ENCODE measurements at places on chromosomes 7 and 10. TPM values are rescaled to one million over a fixed set of nuclear protein-coding genes. Genes with fewer than 3 reads are reported as not detected.

Gene LIPM
- not detected for total RNA-seq

Gene TWIST1
- total RNA-seq, result 8.3 TPM

Gene PSMG3
- total RNA-seq, result 35.5 TPM

Gene CTNNA3
- total RNA-seq, result 18.8 TPM

Gene GPR85
- 1.2 TPM for total RNA-seq

Gene ANKRD26
- 11.7 TPM for total RNA-seq

Gene UNCX
- total RNA-seq, result not detected

Gene ELOVL3
- 0.35 TPM for total RNA-seq

Gene AGK
- total RNA-seq, result 23.4 TPM

Gene SLIT1
- 0.35 TPM for total RNA-seq

Gene CPED1
- total RNA-seq, result 26.6 TPM

Gene SCIN
- 0.27 TPM for total RNA-seq

DNA sequence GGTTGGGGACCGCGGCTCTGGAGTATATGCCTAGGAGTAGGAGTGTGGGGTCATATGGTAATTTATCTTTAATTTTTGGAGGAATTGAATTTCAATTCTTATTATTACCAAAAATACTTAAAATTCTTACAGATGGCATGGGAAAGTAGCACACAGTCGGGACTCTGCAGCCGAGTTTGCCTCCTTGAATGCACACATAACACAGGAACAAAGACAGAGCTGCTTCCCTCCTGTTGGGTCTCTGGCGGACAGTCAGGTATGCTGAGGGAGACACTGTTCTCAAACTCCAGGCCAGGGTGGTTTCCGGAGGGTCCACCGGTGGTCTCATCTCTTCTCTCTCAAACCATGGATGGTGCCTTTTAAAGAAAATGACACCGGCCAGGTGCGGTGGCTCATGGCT is 32.7 kb downstream of the GRIFIN start:
- no peak overlapping the region for H3K4me3 ChIP-seq
- DNase-seq, result no peak
- peaks cover 11% of the 10 kb centered on the region for H3K4me1 ChIP-seq
- H3K36me3 ChIP-seq, result peaks cover under 1% of the 10 kb centered on the region
- H3K27ac ChIP-seq, result no peak overlapping the region

DNA sequence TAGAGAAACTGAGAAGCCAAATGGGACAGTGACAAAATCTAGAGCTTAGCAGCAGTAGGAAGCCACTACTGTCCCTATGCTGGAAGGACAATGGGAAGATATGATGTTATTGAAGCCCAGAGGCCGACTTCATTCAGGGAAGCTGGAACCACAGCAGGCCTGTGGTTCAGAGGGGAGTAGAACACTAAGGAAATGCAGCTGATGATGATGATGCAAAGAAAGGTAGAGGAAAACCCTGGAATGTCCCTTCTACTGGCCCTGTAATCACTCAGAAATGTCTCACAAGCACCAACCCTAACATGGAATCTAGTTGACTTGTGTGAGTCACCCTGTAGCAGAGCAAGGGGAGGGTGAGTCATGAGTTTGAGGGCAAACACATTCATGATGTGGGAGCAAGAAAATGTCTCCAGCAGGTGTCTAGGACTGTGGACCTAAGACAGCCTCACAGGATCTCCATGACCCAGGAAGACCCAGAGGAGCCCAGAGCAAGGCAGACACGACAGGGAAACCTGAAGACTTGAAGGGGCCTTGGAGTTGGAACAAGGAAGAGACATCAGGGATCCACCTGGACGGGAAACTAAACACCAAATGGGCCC is 37.0 kb upstream of the LRRC17 start:
- no peaks in the 10 kb centered on the region for H3K36me3 ChIP-seq
- DNase-seq, result no peak
- no peaks in the 10 kb centered on the region for H3K27me3 ChIP-seq
- no peak overlapping the region for H3K27ac ChIP-seq
- H3K4me3 ChIP-seq, result no peak overlapping the region

GRCh38 chr10:96339956-96340904 is 18.6 kb downstream of the OPALIN start:
- no peaks in the 10 kb centered on the region for H3K36me3 ChIP-seq
- peak; percentile 52 for DNase-seq
- no peaks in the 10 kb centered on the region for H3K4me1 ChIP-seq
- H3K27me3 ChIP-seq, result no peaks in the 10 kb centered on the region
- H3K4me3 ChIP-seq, result no peak overlapping the region

DNA sequence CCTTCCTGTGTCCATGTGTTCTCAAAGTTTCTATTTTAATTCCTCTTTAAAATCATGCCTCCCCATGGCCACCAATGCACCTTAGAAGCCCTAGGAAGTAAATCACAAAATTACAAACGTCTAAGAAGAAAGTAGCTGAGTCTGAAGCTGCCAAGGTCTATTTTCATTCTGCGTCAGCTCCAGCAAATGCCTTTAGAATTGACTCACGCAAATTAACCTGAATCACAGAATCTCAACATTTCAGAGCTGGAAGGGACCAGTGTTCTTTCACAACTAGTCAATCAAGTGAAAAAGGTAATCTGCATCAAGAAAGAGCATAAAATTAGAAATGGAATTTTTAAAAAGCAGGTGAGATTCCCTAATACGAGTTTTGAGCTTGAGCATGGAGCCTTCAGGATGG is 1017.6 kb downstream of the SORCS3 start:
- no peak overlapping the region for H3K4me3 ChIP-seq
- no peaks in the 10 kb centered on the region for H3K27me3 ChIP-seq
- H3K27ac ChIP-seq, result no peak overlapping the region
- H3K36me3 ChIP-seq, result no peaks in the 10 kb centered on the region

GRCh38 chr7:41955893-41956675 is 253.2 kb upstream of the INHBA start:
- peak overlapping the region; percentile 69 for H3K27ac ChIP-seq
- DNase-seq, result peak; percentile 97
- peaks cover 29% of the 10 kb centered on the region for H3K4me1 ChIP-seq

DNA sequence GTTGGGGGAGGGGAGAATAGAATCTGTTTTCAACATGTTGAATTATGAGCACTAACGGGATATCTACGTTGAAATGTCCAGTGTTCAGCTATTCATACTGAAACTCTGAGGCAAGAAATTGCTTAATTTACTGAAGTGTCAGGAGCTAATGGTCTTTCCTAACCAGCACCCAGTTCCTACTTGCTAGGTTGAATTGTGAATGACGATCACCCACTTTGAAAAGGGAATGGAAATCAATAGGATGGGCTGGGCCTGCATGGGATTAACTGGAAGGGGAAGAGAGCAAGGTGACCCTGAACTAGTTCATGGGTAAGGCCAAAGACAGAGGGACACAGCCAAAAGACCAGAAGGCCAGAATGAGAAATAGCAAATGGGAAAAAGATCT is 51.3 kb downstream of the HIPK2 start:
- H3K36me3 ChIP-seq, result peaks cover 3% of the 10 kb centered on the region
- no peak overlapping the region for H3K27ac ChIP-seq
- no peak for DNase-seq
- H3K4me3 ChIP-seq, result no peak overlapping the region
- H3K27me3 ChIP-seq, result no peaks in the 10 kb centered on the region

GRCh38 chr7:140176811-140177702 is at the start of gene KDM7A:
KDM7A (minus strand) TSS chr7:140176983; CDS start chr7:140176937, 46 bp downstream.
- peak within 1 kb of the TSS; percentile 82 for H3K4me3 ChIP-seq
- peak; percentile 98 for DNase-seq
- peak within 1 kb of the TSS; percentile 96 for H3K27ac ChIP-seq
- H3K36me3 ChIP-seq, result no peaks in the 10 kb centered on the region

- no peaks in the 10 kb centered on the region for H3K4me1 ChIP-seq
- no peak for DNase-seq
- H3K27ac ChIP-seq, result no peak overlapping the region
- no peak overlapping the region for H3K4me3 ChIP-seq
These were observed 73.0 kb downstream of the TFPI2 start for GRCh38 chr7:93817526-93817925.

- H3K27me3 ChIP-seq, result no peaks in the 10 kb centered on the region
- no peaks in the 10 kb centered on the region for H3K4me1 ChIP-seq
- DNase-seq, result no peak
- H3K27ac ChIP-seq, result no peak overlapping the region
- no peak overlapping the region for H3K4me3 ChIP-seq
These were observed 24.3 kb upstream of the DNA2 start for GRCh38 chr10:68496072-68496471.

GRCh38 chr10:132509506-132510173 is 27.9 kb upstream of the INPP5A start:
- H3K4me3 ChIP-seq, result no peak overlapping the region
- no peaks in the 10 kb centered on the region for H3K27me3 ChIP-seq
- no peaks in the 10 kb centered on the region for H3K36me3 ChIP-seq
- H3K27ac ChIP-seq, result no peak overlapping the region

DNA sequence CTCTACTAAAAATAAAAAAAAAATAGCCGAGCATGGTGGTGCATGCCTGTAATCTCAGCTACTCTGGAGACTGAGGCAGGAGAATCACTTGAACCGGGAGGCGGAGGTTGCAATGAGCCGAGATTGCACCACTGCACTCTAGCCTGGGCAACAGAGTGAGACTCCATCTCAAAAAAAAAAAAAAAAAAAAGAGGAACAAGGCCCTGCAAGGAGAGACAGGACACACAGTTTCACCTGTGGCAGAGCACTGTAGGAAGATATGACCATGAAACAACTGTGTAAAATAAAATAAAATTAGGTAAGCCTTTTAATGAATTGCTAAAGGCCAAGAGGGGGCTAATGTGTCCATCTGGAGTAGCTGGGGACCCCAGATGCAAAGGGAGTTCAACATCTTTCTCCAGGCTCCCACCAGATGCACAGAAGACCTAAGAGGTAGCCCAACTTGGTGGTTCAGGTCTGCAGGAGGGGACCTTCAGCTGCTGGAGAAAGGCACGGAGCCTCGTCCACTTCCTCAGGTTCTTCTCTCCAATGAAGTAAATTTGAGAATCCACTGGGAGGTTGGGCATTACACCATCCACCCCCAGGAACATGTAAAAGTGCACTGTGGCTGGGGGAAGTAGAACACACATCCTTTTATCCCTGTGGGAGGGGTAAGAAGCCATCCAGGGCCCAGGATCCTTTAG is 12.7 kb downstream of the PPIF start:
- H3K27ac ChIP-seq, result no peak overlapping the region
- peaks cover 1% of the 10 kb centered on the region for H3K36me3 ChIP-seq
- H3K4me3 ChIP-seq, result no peak overlapping the region
- H3K4me1 ChIP-seq, result no peaks in the 10 kb centered on the region
- DNase-seq, result no peak

DNA sequence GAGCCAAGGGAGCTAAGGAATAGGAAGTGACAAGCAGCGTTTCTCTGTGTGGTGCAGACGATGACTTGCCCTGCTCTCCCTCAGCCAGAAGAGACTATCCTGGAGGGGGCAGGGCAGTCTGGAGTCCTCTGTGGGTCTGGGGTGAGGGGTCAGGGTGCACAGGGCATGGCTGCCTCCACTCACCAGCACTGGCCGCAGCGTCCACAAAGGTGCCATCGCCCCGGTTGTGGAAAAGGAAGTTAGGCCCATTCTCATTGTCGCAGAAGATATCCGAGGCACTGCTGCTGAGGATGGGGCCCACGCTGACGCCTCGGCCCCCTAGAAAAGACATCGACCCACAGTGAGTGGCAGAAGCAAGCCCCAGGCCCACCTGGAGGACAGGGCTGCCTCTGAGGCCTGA is 58.2 kb downstream of the GOLGA7B start:
- H3K27ac ChIP-seq, result no peak overlapping the region
- no peak for DNase-seq
- H3K27me3 ChIP-seq, result peaks cover 23% of the 10 kb centered on the region
- no peak overlapping the region for H3K4me3 ChIP-seq
- H3K4me1 ChIP-seq, result peaks cover 7% of the 10 kb centered on the region
- H3K36me3 ChIP-seq, result no peaks in the 10 kb centered on the region

- no peak for DNase-seq
- peaks cover 2% of the 10 kb centered on the region for H3K27me3 ChIP-seq
- no peaks in the 10 kb centered on the region for H3K4me1 ChIP-seq
- no peaks in the 10 kb centered on the region for H3K36me3 ChIP-seq
These were observed 15.9 kb downstream of the KPNA7 start for GRCh38 chr7:99191869-99192596.

GRCh38 chr10:102815790-102816549 is 21.2 kb downstream of the CYP17A1 start:
- H3K27ac ChIP-seq, result peak overlapping the region; percentile 92
- peak; percentile 82 for DNase-seq
- H3K27me3 ChIP-seq, result no peaks in the 10 kb centered on the region
- H3K36me3 ChIP-seq, result peaks cover 49% of the 10 kb centered on the region
- H3K4me3 ChIP-seq, result no peak overlapping the region
